ENCODE measurements at places on chromosomes 6 and 20. TPM values are rescaled to one million over a fixed set of nuclear protein-coding genes. Genes with fewer than 3 reads are reported as not detected.

Gene C20orf96
- 7.5 TPM for total RNA-seq

DNA sequence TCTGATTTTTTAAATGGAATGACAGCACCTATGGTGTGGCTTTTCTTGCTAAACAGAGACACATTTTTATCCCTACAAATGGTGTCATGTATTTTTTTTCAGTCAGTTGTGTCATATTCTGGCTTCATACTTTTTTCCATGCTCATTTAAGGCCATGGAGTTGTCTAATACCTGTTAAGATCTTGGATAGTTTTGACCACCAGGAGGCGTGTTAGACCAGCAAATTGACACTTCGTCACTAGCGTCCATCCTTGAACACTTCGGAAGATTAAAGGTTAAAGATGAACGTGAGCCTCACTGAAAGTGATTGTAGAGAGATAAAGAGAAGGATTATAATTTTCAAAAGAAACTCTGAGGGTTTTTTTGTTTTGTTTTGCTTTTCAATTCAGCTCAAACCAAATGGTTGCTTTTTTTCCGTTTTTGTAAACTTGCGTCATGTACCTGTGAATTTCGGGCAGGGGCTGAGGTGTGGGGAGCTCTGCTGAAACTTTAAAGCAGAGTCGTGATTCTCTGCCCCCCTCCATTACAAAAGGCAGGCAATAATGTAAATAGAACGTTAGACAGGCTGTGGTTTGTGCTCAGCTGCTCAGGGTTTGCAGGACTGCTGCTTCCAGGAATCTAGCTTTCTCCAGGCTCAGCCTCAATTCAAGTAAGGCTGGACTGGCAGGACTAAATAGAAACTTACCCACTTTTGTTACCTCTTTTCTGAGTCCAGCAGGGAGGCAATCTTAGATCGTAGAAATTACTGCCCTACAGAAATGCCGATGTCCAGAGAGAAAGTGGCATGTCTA, 245.1 kb downstream of the FOXA2 start:
- peak; percentile 17 for DNase-seq

- no peak for DNase-seq
Measured at GRCh38 chr6:44028789-44029310, 98.4 kb downstream of the MRPL14 start.

- DNase-seq: no peak
Measured at GRCh38 chr6:41811095-41811494, 23.6 kb downstream of the TOMM6 start.

DNA sequence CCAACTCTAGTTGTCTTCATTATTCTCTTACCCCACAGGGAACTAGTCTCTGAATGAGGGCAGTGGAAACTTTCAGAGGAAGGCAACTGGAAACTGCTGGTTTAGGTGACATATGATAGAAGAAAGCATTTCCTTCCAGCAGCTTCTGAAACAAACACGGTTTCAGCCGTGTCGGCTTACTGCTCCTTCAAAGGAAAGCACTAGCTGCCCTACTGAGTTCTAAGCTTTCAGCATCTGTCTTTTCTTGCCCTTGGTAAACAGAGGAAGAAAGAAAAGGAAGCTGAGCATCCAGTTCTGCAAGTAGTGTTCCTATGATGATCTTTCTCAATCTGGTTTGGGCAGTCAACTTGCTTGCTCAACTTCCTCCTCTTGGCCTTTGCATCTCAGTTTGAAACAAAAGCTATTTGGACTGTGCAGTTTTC, 117.5 kb upstream of the CEP85L start:
- peak; percentile 38 for DNase-seq

Gene ADAT2
- total RNA-seq: 29.6 TPM

Gene GSTA3
- total RNA-seq: not detected

GRCh38 chr20:4869290-4870193, 131.8 kb downstream of the SLC23A2 start:
- DNase-seq: no peak

DNA sequence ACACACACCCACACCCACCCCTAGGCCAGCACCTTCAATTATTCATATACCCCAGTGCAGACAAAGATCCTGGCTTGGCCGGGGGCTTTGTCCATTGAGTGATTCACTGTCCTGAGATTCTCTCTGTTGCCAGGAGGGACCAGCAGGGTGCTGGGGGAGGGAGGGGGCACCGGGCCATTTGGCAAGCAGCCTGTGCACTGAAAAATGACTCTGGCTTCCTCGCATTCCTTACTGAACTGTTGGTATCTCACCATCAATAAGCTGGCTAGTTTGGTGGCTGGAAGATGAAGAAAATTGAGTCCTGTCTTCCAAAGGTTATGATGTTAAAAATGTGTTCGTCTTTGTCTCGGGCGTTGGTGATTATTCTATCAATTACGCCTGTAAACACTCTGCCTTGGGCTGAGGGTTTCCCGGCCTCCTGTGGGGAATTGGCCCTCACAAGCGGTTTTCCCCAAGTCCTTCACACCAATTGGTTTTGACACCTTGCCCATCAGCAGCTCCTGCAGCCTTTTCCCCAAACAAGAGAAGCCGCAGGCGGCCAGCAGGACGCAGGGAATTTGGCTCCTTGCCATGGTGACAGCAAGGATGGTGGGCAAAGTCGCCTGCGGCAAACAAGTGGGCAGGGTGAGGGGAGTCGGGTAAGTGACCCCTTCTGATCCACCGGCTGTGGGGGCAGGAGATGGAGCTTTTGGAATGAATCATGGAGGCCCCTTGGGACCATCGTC, 4.9 kb downstream of the VSTM2L start:
- no peak for DNase-seq

DNA sequence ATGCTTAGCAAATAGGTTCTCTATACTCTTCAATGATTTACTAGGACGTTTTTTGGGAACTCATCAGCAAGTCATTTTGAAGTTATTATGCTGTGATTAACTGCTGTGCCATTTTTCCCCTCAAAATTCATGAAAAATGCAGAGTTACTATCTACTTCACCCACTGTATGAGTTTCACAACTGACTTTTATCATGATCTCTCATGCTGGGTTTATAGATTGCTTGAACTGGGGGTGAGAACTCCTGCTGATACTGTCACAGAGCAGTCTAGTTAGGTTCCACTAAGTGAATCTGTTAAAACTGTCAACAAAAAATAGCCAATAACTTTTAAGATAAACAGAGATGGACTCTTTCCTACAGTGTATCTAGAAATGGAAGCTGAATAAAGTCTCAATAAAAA, 136.7 kb downstream of the EYS start:
- no peak for DNase-seq

Gene GSTA2
- not detected for total RNA-seq

Gene UBD
- total RNA-seq: 2.3 TPM

DNA sequence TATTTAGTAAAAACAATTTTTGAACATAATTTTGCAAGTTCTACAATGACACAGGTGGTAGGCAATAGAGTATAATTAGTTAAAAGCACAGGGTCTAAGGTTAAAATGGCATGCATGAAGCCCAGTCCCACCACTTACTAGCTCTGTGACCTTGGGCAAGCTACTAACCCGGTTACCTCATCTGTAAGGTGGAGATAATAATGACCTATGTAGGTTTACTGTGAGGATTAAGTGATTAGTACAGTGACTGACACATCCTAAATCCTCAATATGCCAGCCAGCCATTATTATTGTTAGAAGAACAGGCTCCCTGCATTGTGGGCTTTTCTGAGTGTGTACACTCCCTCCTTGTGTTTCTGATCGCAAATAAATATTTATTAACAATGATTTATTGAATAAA, 26.2 kb downstream of the ATXN1 start:
- no peak for DNase-seq

DNA sequence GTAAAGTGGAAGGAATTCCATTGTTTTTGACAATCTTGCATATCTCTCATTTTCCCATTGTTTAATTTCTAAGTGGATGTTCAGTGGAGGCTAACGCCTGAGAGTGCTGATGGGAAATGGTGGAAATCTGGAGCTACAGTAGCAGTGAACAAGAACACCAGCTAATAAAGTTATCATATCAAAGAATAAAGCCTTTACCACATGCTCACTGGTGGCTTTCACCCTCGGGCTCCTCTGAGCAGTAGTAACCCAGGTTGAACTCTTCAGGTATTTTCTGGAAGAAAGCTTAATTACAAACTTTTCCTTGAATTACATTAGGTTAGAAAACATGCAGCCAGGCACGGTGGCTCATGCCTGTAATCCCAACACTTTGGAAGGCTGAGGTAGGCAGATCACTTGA, 10.4 kb upstream of the ACAT2 start:
- no peak for DNase-seq

DNA sequence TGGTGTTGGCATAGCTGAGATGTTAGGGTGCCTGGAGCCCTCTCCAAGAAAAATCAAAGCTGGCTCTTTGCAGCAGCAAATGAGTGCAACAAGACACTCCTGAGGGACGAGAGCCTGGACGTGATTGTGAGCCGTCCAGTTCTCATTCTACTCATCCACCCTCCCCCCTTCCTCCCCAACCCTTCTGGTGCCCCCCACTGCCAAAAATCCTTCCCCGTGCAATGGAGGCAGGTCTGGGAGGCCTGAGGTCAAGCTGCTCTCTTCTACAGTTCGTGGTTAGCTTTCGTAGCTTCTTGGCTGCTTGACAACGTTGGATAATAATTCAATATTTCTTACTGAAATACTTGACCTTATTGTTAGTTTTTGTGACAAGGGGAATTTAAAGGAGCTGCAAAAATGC, 185.3 kb upstream of the SUPT3H start:
- DNase-seq: no peak

GRCh38 chr6:111552958-111553357, 52.7 kb downstream of the TRAF3IP2 start:
- no peak for DNase-seq

Gene DCDC2
- not detected for total RNA-seq

DNA sequence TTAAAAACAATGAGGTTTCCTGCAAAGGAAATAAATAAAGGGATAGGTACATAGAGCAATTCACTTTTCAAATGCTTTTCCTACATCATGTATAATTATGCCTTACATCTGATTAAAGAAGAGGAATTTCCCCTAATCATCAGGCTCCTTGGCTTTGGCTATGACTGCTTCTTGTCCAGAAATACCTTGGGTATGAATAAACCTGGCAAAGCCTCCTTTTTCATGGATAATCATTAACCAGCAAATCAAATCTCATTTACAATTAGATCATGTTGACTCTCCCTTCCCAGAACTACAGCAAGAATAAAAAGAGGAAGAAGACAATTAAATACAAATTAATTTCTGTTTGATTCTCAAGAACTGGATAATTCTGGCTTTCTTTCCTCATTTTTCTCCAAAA, 58.0 kb upstream of the CD2AP start:
- DNase-seq: no peak

DNA sequence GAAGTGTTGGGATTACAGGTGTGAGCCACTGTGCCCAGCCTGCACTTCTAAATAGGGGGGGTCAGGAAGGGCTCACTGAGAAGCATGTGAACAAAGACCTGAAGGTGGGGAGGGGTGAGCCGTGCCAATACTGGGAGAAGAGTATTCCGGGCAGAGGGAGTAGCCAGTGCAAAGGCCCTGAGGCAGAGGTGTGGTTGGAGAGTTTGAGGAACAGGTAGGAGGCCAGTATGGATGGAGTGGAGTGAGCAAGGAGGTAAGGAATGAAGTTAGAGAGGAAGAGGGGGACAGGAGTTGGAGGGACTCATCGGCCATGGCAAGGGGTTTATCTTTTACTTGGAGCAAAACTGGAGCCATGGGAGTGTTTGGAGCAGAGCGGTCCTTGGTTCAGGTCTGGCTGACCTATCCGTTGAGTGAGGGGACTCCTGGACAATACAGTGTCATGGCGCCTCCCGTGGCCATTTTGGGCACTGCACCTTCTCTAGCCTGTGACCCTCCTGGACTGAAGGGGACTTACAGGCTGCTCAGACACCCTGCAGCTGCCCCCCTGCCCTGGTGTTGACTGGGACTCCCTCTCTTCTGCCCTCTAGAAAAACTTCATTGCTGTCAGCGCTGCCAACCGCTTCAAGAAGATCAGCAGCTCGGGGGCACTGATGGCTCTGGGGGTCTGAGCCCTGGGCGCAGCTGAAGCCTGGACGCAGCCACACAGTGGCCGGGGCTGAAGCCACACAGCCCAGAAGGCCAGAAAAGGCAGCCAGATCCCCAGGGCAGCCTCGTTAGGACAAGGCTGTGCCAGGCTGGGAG, 12.1 kb downstream of the FOXS1 start:
- peak; percentile 55 for DNase-seq

Gene NR2E1
- not detected for total RNA-seq

DNA sequence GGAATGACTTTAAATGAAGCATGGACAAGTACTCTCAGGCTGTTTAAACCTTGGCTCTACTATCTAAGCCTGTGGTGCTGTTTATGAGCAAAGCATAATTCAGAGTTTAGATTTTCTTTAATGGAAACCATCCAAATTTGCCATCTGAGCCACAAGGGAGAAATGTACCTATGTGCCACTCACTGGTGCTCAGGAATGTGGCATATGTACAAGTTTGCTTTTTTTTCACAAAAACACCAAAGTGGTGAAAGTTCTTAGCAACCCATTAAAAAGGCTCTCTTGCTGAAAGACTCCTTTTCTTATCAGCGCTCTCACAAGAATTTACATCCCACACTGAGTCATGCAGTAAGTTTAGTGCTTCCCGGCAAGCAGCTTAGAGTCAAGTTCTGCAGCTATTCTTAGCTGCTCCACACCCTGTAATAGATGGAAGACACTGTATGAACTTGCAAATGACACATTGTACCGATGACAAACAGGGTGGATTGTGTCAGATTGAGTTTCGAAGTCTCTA, 57.3 kb upstream of the MLIP start:
- DNase-seq: no peak

Gene BMP6
- not detected for total RNA-seq

Gene PLA2G7
- total RNA-seq: not detected

DNA sequence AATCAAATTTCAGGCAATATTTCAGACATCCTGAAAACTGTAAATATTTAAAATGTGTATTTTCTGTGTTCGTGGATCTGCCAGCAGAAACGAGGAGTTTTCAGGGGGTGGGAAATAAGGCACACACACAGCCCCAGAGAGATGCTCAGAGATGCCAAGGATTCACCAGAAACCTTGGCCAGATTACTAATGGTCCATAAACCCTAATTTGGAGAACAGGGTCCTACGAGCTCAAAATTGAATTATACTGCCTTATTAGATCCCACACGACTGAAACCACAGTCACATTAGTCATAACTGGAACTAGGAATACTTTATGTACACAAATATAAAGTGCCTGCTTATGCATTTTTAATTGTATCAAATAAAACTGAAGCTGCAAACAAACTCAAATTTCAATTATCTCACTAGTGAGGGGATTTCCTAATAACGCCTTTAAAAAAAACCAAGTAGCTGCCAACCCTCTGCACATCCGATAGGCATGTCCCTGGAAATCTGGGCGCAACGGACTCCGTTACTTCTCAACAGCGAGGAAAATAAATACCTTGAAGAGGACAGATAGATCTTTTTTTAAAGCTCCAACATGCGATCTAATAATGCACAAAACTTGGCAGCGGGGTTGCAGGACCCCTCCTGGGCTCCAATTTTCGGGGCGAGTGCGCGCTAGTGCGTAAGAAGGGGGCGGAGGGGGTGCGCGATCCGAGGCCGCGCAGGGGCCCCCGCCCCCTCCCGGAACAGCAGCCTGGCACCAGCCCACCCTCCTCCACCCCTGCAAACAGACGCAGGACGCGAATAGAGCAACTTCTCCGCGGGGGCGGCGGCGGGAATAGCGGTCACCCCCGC, 897 bp downstream of the CHD6 start:
- DNase-seq: peak; percentile 49
